Motor neuron (in vitro differentiated cells): ENCODE measurements at places on chromosomes 2 and 18.
A peak's percentile ranks its signal among the peaks of the same experiment; 100 is the strongest.

GRCh38 chr2:68121873-68122679, 35.6 kb upstream of the PNO1 start:
- peak; percentile 72 for ATAC-seq

GRCh38 chr2:102098756-102099155, 43.8 kb upstream of the IL1R1 start:
- no peak for ATAC-seq

GRCh38 chr2:213688133-213688532, 403.9 kb downstream of the SPAG16 start:
- no peak for ATAC-seq

DNA sequence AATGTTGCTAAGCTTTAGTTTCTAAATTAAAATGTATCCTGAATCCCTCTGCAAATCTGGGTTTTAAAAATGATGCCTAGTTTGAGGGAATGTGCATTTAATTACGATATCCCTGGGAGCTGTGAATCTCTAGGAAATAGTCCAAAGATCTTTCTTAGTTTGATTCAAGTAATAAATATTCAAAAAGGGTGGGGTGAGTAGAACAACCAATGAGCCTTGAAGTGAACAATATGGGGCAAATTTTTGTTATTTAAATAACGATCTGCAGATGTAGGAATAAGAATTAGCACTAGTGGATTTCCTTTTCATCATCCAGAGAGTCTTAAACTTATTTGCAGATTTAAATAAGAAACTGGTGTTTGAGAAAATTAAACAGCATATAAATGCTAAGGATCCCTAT, 106.3 kb downstream of the ACVR1 start:
- ATAC-seq: no peak

DNA sequence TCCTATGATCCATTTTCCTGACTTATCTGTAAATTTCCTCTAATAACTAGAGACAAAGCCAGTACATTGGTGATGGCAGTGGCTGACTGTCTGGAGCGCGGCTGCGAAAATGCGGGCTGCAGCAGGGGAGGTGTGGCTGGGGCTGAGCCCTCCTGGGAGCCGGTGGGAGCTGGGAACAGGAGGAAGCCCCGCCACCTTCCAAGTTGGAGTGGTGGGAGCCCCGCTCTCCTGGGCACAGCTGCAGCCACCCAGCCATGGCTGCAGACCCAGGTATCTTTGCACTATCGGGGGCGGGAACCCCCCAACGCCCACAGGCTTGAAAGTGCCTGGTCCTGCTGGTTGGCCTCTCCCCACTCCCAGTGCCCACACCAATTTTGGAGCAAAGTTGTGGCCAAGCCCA, 633.0 kb upstream of the TMEFF2 start:
- ATAC-seq: no peak

GRCh38 chr2:100417711-100418124, 250 bp upstream of the CHST10 start:
- ATAC-seq: no peak

DNA sequence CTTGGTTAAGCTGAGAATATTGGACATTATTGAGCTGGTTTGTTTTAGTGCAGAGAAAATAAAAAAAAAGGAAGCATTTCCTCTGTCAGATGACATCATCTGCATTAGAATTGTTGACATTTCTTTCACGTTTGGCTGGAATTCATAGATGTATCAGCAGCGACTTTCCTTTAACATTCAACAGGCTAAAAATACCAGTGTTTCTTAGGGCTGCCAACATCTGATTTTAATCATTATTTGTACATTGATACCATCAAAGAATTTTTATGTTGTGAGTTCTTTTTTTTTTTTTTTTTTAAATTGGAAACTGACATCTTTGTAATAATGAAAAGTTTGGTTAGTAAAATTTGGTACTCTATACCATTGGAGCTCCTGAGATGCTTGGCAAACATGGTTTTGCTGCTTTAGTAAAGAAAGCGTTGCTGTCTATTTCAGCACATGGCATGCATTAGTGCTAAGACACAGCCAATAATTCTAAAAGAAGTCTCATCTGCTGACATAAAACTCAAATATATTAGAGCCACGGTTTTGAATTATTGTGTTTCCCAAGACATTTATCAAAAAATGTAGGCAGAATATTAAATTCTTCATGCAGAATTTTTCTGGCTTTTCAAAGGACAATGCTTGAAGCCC, 33.6 kb downstream of the GTF2A1L start:
- ATAC-seq: no peak

- ATAC-seq: no peak
Observed at GRCh38 chr18:24837066-24837465, 376.6 kb downstream of the HRH4 start.

DNA sequence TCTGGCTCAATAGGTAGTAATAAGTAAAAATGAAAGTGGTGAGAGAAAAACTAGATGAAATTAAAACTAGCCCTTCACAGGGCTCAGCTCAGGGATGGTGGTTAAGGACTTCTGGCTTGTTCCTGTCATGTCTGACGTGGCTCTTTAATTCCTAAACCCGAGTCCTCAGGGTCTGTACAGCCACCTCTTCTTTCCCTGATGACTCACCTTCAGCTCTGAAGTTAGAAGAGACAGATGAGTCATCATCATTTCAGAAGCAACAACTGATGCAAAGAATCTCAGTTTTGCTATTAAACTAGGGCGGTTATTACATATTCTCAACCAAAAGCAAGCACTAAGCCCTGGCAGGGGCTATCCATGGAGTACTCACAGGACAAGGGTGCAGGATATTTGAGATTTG, 24.0 kb upstream of the ITGB6 start:
- peak; percentile 58 for ATAC-seq

- ATAC-seq: no peak
Observed at GRCh38 chr18:4231260-4231659, 223.8 kb downstream of the DLGAP1 start.

DNA sequence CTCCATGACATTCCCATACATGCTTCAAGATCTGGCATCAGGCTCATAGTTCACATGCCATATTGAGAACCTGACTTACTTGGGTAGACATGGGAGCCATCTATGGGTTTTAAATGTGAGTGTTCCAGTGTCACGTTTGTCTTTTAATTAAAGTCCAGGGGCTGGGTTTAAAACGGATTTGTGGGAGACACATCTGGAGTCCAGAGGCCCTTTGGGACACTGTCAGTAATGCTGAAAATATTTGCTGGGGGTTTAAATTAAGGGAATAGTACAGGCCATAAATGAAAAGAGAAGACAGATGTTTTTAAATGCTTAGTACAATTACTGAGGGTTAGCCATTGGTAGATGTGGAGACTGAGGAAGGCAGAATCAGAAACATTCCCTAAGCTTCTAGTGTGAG, 478.0 kb downstream of the PID1 start:
- no peak for ATAC-seq

- ATAC-seq: peak; percentile 71
Observed at GRCh38 chr2:235669983-235670962, 176.4 kb downstream of the AGAP1 start.

- no peak for ATAC-seq
Observed at GRCh38 chr18:11901826-11902438, 6.2 kb downstream of the MPPE1 start.

GRCh38 chr2:53549497-53549896, 218.1 kb upstream of the CHAC2 start:
- no peak for ATAC-seq

DNA sequence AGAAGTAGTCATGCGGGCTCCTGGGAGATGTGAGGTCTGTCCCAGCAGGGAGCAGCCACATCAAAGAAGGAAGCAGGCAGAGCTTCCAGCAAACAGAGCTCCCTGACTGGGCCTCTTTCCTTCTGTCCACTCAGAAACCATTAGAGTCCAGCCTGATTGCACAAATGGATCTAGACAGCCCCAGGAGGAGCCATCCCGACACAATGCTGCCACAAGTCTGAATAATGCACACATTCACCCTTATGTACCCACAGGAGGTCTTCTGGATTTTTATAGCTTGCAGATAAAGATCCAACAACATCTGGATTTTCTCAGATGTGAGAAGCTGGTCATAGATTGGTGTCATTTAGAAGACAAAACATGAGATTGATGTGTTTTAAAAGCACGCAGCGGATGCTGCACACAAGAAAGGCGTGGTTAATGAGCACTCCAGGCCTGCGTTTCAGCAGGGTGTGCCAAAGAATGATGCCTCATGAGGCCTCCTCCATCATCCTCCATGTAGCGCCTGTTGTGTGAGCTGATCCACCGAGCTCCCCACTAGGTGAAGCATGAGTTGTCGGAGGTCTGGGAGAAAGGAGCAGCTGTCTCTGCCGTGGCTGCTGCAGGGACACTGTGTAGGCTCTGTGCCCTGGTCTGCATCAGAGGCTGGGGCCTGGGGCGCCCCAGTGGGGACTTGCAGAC, 60.6 kb downstream of the MTCL1 start:
- ATAC-seq: peak; percentile 78

DNA sequence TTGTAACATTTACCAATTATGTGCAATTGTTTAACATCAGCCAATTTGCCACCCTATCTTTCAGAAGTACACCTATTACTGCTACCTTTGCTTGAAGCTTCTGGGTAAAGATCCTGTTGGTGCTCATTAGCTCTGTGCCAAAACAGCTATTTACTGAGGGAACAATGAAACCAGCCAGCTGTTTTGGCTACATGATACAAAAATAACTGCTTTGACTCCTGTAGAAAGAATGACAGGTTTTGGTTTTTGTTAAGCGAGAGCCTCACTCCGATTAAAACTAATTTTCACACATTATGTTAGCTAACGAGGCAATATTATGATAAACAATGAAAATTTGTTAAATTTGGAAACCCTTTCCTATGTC, 907.0 kb downstream of the EPHA4 start:
- ATAC-seq: no peak
